ENCODE measurements at places on chromosomes 5 and 9.

DNA sequence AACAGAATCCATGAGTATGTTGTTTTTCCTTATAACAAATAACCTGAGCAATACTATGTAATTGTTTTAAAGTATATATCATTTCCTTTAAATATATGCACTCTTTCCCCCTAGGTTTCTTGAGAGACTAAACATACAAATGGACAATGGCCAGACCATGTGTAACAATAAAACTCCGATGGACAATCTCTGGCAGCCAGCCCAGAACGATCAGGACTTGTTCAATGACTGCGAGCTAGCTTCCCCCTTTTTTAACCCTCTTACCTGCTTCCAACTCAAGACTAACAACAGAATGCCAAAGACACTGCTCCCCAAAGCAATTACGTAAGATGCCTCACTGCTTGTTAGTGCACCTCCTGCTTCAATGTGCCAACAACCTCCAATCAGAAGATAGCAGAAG, 94.9 kb downstream of the HTR4 start:
- no peak for DNase-seq

GRCh38 chr5:172587061-172587405, 54.0 kb upstream of the NEURL1B start:
- DNase-seq, result no peak

- DNase-seq, result no peak
Measured at GRCh38 chr9:114849450-114849849, 43.6 kb upstream of the TNFSF15 start.

GRCh38 chr5:163089230-163089629, 348.2 kb upstream of the CCNG1 start:
- no peak for DNase-seq

GRCh38 chr9:114249424-114250234, 73.3 kb upstream of the ORM1 start:
- no peak for DNase-seq

DNA sequence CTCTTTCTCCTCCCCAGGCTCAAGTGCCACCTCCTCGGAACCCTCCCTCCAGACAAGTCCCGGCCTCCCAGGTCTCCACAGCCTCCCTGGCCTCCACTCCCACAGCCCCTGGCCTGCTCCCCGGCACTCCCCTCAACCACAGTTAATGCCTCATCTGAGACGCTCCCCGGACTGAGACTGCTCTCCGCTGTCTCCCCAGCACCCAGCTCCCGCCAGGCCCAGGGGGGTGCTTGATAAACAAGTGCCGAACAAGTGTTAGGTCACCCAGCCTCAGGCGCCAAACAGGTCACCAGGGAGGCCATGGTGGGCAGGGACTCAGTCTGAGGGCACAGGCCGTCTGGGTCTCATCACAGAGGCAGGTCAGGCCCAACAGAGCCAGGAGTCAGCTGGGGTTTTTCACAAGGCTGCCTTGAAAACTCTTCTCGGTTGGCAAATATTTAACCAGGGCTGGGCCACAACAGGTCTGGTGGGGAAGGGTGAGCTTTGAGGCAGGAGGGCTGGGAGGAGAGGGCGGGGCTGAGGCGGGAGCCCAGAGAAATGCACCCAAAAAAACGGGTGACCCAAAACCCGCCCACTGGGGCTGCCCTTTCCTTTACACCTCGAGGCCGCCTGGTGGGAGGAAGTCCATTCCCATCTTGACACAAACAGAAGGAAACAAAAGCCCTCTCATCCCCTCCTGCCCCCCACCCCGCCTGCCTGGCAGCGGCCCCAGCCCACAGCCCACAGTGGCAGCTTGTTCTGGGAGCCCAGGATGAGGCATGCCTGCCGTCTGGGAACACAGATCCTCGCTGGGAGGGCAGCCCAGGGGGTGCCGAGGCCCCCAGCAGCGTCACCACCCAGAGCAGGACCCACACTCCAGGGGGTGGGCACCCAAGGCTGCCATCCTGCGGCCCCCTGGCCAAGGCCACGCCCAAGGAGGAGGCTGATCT, 66.6 kb upstream of the STXBP1 start:
- no peak for DNase-seq

GRCh38 chr5:142548739-142549275, 137.1 kb downstream of the FGF1 start:
- peak; percentile 6 for DNase-seq

DNA sequence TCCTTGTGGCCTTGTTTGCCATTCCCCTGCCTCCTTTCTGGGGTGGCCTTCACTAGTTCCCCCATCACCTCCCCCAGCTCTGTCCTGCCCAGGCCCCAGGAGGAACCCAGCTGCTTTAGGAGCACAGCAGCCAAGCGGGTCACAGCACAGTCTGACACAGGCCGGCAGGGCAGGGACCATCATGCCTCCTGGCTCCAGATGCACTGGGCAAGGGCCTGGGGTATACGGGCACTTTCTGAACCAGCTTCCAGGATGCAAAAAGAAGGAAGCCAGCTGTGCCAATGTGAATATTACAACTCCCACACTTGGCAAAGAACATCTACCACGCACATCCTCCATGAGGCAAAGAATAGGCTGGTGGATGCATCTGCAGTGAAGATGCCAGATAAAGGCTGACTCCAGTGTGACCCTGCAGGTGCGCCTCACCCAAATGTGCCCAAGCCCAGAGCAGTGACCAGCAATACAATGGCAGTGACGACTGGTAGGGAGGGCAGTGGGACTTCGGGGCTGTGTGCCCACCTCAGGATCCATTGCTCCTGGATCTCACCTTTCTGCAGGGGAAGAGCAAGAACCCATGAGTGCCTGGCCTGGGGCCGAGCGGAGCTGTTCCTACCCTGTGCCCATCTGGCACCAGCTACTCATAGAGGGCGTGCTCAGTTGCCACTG, 6.3 kb upstream of the IL3 start:
- no peak for DNase-seq

DNA sequence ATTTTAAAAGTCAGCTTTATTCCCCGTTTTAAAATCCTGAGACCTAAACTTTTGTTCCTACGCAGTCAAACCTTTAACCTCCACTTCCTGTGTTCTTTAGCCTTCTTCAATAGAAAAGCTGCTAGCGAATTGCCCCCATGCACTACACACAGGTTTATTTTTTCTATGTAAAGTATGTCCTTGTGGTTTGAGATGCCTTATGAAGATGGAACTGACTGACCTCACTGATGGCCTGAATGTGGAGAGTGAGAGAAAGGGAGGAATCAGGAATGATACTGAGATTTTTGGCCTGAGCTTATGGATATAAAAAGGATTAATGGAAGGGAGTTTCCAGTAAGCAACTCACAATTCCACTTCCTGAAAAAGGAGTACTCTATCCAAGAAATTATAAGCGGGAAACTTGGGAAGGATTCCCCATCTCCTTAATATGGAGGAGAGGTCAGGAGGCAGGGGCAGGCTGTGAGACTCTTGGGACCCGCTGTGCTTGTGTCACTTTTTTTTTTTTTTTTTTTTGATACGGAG, 89.5 kb downstream of the UGCG start:
- DNase-seq, result no peak

- no peak for DNase-seq
Measured at GRCh38 chr9:69949396-69949795, 94.3 kb upstream of the MAMDC2 start.

DNA sequence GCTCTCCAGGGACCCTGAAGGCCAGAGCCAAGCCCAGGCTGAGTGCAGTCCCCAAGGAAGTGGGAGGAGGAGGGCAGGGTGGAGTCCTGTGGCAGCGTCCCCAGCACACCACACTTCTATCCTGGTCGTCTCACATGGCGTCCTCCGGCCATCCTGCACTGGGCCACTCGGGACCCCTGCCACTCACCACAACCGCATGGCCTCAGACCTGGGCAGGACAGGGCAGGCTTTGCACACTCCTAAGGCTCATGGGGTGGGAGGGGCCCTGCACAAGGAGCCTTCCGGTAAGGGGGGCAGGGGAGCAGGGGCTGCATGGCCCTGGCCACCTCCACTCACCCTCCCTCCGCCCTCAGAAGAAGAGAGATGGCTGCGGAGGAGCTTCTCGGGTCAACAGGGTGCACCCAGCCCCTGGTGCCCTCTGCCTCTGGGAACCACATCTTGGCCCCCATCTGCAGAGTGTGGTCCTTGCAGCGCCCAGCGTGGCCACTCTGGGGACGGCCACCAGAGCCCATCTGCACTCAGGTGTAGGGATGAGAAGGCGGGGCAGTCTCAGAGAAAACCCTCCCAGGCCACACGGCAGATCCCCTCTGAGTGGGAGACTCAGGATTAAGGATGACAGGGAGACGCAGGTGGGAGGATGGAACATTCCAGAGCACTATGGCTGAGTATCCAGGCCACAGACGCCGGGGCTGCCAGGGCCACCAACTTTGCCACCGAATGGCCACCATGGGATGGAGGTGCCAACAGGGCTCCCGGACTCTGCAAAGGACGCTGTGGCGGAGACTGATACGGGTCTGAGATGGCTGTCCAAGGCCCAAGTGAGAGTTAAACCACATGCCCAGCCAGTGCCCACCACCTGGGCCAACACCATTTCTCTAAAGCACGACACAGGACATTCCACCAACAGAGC, 7.6 kb downstream of the TPPP start:
- DNase-seq, result no peak

- no peak for DNase-seq
Measured at GRCh38 chr9:131117121-131117761, 8.1 kb upstream of the NUP214 start.

GRCh38 chr5:131677115-131677514, 42.1 kb upstream of the RAPGEF6 start:
- DNase-seq, result no peak

DNA sequence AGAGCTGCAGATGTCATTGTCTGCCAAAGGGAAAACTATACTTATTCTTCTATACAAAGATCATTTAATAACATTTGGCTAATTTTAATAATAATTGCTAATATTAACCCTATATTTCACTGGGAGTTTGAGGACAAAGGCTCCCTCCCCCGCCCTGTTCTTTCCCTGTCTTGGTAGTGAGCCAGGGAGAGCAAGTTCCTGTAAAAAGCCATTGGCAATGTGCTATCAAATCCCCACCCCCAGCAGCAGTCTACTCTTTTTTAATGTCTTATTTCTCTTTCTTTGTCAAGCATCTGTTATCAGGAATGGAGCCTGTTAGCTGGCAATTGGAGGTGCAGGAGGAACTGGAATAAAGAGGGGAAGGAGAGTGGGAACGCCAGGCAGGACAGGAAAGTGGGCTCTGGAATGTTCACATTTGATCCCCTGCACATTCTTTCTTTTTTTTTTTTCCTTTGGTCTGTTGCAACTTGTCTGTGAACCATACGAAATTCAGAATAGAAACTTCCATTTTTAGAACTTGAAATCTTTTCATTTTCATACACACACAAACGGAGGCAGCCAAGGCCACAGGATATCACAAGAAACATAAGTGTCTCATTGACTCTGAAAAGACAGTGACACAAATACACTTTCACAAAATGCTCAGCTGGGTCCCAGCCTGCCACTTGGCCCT, 664.8 kb upstream of the ZNF608 start:
- DNase-seq, result no peak

GRCh38 chr9:5230554-5230953, 665 bp upstream of the INSL4 start:
- no peak for DNase-seq

- DNase-seq, result no peak
Measured at GRCh38 chr5:2143646-2144353, 261.1 kb upstream of the IRX4 start.

GRCh38 chr5:9624196-9624947, 5.8 kb downstream of the TAS2R1 start:
- DNase-seq, result no peak

- no peak for DNase-seq
Measured at GRCh38 chr9:6132650-6133049, 83.0 kb upstream of the IL33 start.

DNA sequence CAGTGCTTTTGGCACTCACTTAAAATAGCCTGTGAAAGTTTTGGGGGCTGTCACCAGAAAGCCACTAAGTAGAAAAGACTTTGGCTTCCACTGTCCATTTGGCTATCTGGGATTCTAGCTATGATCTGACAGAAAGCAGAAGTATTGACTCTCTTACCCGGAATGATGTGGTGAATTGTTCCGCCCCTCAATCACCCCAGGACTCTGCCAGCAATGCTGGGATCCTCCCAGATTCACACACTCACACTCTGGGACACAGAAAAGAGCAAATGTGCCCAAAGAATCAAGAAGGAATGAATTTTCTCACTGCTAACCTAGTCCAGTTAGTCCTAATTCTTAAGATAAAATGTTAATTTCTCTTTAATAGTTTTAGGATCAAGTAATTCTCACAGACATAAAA, 576.9 kb downstream of the BNC2 start:
- DNase-seq, result no peak

DNA sequence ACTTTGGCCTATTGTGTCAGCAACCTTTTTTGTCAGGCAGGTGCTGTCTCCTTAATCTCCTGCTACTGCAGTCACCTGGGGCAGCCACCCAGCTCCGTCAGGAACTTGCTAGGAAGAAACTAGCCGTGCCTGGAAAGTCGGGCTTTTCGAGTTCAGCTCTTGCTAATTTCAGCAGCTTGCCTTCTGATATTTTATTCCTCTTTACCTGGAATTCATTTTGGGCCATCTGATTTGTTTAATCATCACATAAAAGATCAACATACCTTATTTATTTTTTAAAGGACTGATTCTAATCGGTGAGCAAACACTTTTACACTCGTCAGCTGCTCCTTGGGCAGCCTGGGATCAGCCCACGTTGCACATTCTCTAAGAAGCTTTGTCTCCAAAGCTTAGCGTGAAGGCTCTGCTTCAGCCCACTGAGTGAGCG, 42.2 kb downstream of the PRLR start:
- DNase-seq, result no peak

DNA sequence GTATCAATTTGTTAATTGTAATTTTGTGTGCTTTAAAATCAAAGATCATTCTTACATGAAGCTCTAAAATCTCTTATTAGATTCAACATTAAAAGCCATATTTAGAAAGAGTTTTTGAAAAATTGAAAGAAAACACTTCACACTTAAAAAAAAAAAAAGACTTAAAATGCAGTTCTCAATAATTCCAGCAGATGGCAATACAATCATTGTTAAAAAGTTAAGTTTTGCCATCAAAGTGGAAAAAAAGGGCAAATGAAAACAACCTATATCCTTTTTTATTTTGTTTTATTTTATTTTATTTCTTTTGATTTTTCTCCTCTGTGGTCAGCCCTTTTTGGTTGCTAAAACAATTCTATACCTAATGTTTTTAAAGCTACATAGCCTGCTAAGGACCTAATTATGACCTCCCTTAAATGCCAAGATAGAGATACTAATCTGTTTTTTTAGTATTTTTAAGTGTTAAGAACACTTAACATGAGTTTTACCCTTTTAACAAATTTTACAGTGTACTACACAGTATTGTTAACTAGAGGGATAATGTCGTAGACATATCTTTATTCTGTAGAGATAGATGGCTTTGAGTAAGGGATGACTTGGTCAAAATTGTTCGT, 154.2 kb upstream of the DAB2 start:
- DNase-seq, result no peak

- DNase-seq, result no peak
Measured at GRCh38 chr5:103489307-103489706, 73.3 kb downstream of the NUDT12 start.

Measured in activated T-cell treated with anti-CD3 and anti-CD28 coated beads for 4 hours (primary cell).